Myometrial cell (primary cell): ENCODE measurements at places on chromosomes 3 and 15. TPM values are rescaled to one million over a fixed set of nuclear protein-coding genes. Genes with fewer than 3 reads are reported as not detected.

Gene CACNA2D2
- 0.18 TPM in 1 of 2 replicates, not detected in the other for total RNA-seq

Gene TNFSF10
- total RNA-seq: 1.7 and 6.0 TPM in 2 replicates

Gene CLDN16
- total RNA-seq: 0.35 and 1.2 TPM in 2 replicates

Gene ITIH4
- 0.29 TPM in 1 of 2 replicates, not detected in the other for total RNA-seq

Gene GOLGA6L9
- under 0.01 and 1.6 TPM in 2 replicates for total RNA-seq

Gene IGSF11
- under 0.01 TPM in 1 of 2 replicates, not detected in the other for total RNA-seq

Gene TTLL3
- total RNA-seq: 3.2 and 4.4 TPM in 2 replicates

Gene ACAN
- not detected in 2 replicates for total RNA-seq

Gene QRICH1
- 59.0 and 107 TPM in 2 replicates for total RNA-seq

Gene SYNPR
- total RNA-seq: not detected in 2 replicates

Gene CAV3
- not detected in 2 replicates for total RNA-seq

Gene KLHL40
- total RNA-seq: not detected in 2 replicates

Gene COLQ
- 1.1 and 9.8 TPM in 2 replicates for total RNA-seq

Gene PAQR5
- total RNA-seq: 2.6 and 3.5 TPM in 2 replicates

Gene GABRG3
- not detected in 2 replicates for total RNA-seq

Gene MUSTN1
- total RNA-seq: not detected in 2 replicates

Gene CFAP20DC
- 4.6 and 6.9 TPM in 2 replicates for total RNA-seq

Gene RNU5B-1
- total RNA-seq: not detected in 2 replicates

Gene A4GNT
- total RNA-seq: not detected in 2 replicates

Gene NLGN1
- total RNA-seq: 1.6 and 2.0 TPM in 2 replicates

Gene C3orf62
- 0.71 and 1.7 TPM in 2 replicates for total RNA-seq

Gene LEKR1
- total RNA-seq: 0.18 and 0.58 TPM in 2 replicates

Gene AP3B2
- 0.53 TPM in 1 of 2 replicates, not detected in the other for total RNA-seq

Gene PLSCR4
- 19.6 and 22.5 TPM in 2 replicates for total RNA-seq

Gene SLC12A1
- not detected in 2 replicates for total RNA-seq
